ENCODE measurements at places on chromosomes 5 and 9.

DNA sequence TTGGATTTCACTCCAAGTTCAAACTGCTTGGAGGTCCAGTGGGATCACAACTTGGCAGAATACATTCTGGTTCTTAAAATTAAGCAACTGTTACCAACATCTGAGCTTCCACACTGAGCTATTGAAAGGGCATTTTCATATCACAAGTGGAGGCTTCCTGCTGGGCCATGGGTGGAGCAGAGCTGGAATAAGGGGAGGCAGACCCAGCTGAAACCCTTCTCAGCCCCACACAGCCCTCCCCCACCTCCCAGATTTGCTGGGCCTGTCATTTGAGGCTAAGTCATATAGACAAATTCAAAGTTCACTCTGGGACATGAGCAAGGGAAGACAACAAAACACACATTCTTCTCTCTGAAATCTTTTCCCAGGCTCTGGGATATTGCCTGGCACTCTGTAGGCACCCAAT lies 79.9 kb downstream of the ACTL7B start:
- DNase-seq, result no peak

DNA sequence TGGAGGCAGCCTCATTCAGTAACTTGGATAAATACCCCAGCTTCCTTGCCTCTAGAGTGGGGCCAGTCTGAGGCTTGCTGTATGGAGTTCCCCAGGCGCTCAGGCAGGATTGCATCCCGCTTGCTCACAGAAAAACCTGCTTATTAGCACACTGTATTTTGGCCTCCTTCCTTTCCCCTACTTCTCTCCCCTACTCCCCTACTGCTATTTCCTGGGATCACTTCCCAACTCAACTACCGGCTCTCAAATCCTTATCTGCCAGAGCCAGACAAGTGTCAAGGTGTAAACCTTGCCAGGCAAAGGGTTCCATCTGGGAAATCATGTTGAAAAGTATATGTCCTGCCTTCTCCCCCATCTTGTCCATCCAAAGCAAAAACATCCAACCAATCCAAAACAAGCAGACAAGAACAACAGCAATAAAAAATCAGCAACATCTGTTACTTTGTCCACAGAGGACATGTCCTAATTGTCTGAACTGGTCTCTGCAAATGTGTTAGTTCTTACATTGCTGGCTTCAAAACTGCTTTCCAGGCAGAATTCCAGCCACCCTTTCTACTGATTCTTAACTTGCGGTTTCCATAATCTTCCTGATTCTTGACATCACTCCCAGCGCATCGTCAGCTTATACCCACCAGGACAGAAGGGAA lies 164.1 kb upstream of the SEMA6A start:
- no peak for DNase-seq

- DNase-seq, result no peak
Measured at GRCh38 chr5:56561-57290, 35.2 kb upstream of the PLEKHG4B start.

GRCh38 chr5:1096838-1097237 lies 15.0 kb downstream of the SLC12A7 start:
- DNase-seq, result no peak

GRCh38 chr5:158120760-158121159 lies 261.8 kb upstream of the CLINT1 start:
- DNase-seq, result no peak

DNA sequence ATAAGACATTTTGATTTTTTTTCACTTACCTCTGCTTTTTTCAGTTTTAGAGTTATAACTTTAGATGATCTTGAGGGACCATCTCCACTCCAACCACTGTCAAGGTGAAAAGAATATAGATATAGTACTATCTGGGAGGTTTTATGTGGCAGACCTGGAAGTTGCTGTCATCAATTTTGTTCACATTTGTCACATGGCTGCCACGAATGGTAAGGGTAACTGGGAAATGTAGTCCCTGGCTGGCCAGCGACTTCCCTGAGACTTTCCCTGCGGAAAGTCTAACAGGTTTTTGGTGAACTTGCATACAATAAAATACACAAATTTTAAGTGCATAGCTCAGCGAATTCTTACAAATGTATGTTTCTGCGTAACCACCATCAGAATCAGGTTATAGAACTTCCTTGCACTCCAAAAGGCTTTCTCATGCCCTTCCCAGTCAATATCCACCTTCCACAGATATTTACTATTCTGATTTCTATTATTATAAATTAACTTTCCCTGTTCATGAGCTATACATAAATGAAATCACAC lies 121.5 kb downstream of the MAT2B start:
- no peak for DNase-seq

DNA sequence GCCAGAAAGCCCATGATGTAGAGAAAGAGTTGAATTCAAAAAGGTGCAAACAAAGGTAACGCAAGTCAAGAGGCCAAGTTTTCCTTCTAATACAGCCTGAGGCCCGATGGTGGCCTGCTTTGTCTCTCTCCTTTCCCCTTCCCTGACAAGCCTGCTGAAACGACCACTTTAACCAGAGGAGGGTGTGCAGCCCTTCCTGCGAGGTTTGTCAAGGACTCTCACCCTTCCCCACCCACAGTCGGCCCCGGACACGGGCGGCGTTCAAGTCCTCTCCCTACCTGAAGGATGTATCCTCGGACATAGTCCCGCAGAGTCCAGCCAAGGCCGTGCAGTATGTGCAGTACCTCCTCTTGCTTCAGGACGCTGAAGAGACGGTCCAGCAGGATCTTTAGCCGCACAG lies 318.2 kb downstream of the BNC2 start:
- DNase-seq, result no peak

DNA sequence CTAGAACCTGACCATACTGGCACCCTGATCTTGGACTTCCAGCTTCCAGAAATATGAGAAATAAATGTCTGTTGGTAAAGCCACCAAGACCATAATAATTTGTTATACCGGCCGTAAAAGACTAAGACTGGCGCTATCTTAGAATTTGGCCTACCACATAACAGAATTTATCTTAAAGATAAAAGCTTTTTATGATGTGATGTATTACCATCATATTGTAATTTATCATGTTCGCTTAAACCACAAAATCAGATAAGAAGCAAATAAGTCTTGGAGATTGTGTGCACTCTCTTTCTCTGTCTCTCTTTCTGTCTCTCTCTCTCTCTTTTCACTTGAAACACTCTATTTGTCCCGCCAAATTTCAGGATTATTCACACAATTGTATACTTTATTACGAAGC lies 35.6 kb downstream of the FST start:
- no peak for DNase-seq

- DNase-seq, result no peak
Measured at GRCh38 chr9:109369285-109369684, 48.4 kb upstream of the EPB41L4B start.

- DNase-seq, result no peak
Measured at GRCh38 chr9:134455934-134456755, 129.9 kb downstream of the RXRA start.

DNA sequence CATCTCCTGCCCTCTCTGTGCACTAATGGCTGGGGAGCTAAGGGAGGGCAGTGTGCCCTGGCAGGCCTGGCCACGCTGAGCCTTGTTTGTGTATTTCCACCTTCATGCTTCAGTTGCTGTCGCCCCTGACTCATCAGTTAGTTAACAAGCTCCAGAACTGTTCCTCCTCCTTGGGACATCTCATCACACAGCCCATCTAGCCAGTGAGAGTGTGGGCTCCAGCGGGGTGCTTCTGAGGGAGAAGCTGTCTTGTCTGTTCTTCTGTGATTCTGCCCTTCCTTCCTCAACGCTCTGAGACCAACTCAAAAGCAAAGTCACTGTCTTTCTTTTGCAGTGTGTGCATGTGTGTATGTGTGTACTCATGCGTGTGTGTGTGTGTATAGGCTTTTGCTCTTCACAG lies 58.3 kb upstream of the CPEB4 start:
- DNase-seq, result no peak

GRCh38 chr9:18299449-18299848 lies 174.5 kb upstream of the ADAMTSL1 start:
- no peak for DNase-seq

DNA sequence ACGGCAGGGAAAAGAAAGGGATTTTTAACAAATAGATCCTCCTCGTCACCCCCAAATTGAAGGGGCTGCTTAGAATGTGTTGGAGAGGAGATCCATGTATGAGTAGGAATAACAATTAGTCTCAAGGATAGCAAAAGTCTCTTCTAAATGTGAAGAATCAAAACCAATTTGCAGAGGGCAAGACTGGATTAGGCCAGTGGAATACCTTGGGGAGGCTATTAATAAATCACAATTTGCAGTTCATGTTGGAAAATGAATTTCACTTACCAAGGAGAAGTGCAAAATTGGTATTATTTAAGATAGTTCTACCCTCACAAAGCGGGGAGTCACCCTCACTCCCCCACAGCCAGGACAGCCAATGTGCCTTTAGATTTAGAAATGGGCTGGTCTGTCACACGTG lies 299.8 kb upstream of the SLC30A5 start:
- DNase-seq, result no peak

- no peak for DNase-seq
Measured at GRCh38 chr9:33995449-33995848, 53.2 kb downstream of the UBAP2 start.

GRCh38 chr9:126170286-126170823 lies 156.3 kb upstream of the MVB12B start:
- DNase-seq, result no peak

DNA sequence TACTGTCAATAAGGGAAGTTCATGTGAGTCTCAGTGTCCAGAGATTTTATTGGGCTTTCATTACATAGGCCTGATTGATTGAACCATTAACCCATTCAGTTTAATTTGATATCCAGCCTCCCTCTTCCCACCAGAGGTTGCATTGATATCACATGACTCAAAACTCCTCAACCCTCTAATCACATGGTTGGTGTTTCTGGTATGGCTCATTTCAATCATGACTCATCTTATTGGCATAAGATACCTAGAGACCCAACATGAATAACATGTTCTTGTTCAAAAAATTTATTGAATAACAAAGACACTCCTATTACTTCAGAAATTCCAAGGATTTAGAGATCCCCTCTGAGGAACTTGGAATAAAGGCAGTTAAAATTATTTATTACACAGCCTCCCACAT lies 982.2 kb downstream of the TLE1 start:
- no peak for DNase-seq

GRCh38 chr9:135357863-135358551 lies 121.6 kb upstream of the PPP1R26 start:
- no peak for DNase-seq

DNA sequence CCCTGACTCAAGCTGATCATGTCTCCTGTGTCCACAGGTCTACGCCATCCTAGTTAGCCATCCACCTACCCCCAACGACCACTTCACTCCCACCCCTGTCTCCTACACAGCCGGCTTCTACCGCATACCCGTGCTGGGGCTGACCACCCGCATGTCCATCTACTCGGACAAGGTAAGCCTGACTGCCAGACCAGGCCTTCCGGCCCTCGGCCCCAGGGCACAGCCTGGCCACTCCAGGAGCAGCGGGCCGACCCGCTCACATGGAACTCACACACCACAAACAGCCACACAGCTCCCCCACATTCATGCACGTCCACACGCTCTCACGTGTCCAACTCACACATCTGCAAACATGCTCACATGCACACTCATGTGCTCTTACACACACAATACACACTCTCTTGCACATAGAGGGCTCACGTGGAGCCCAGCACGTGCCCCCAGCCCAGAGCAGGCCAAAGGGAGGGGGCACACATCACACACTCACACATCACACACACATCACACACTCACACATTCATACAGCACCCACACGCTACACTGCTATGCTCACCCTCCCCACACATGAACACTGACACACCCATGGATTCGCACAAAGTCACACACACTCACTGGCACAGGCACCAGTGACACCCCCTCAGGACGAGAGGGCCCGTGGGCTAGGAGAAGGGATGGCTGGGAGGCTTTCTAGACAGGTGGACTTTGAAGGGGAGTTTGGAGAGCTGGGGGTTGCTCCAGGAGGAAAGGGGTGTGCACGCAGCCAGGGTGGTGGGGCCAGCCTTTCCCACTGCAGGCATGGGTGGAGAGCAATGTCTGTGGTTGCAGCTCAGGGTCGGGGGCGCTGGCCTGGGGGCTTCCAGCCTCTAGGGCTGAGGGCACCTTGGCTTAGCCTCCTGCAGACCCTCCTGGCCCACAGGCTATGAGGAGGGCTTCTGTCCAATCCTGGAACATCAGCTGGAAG lies 3.3 kb downstream of the GRIN1 start:
- no peak for DNase-seq

DNA sequence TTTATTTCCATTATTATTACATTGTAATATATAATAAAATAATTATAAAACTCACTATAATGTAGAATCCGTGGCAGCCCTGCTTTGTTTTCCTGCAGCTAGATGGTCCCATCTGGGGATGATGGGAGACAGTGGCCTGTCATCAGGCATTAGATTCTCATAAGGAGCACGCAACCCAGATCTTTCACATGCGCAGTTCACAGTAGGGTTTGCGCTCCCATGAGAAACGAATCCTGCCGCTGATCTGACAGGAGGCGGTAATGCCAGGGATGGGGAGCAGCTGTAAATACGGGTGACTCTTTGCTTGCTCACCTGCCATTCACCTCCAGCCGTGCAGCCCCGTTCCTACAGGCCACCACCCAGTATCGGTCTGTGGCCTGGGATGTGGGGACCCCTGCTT lies 1879.3 kb upstream of the WWC1 start:
- no peak for DNase-seq

DNA sequence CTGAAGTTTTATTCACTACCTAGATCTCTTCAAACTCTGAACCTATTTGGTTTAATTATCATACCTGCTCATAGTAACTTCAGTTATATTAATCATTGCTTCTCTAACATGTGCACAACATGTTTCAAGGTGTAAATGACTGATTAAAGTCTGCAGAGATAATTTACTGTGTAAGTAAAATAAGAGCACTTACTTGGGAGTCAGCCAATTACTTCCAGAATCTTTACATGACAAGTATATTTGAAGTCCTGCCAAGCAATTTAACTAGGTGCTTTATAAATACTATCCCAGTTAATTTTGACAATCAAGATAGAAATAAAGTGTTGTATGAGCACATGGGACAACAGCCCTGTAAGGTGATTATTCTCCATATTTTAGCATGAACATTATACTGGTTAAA lies 109.9 kb downstream of the RFX3 start:
- DNase-seq, result no peak

DNA sequence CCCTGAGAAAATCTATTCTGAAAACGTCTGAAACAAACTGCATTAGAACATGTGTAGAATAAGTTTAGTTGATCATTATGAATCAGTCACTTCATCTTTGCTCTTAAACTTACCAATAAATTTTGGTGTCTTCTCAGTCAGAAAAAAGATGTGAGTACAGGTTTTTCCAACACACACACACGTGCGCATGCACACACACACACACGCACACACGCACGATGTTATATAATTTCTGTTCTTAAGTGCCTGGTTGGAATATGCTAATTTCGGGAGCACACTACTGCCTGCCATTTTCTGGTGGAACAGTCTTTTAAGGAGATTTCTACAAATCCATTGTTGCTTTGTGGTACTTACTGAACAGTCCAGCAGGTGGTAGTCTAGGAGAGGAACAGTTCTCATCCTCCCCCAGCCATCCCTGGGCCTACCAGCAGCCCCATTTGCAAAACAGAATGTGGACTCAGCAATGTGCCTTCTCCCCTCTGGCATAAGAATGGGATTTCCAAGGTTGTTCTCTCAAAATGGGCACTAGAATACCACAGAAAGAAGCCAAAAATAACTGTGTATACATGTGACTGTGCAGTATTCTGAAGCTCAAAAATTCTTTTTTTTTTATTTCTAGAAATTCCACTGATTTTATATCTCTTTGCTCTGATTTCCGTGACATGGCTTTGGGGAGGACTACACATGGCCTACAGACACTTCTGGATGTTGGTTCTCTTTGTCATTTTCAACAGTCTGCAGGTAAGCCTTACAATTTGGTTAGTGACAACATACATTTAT lies 281.3 kb downstream of the ARRDC3 start:
- peak; percentile 88 for DNase-seq

- DNase-seq, result no peak
Measured at GRCh38 chr5:10563945-10564837, at the start of gene ANKRD33B. TSS of gene ANKRD33B (plus strand) at chr5:10564070. CDS start at chr5:10564468, 398 bp downstream.
